NCI-H82 (cell line): ENCODE measurements at places on chromosomes 2 and 18.

DNA sequence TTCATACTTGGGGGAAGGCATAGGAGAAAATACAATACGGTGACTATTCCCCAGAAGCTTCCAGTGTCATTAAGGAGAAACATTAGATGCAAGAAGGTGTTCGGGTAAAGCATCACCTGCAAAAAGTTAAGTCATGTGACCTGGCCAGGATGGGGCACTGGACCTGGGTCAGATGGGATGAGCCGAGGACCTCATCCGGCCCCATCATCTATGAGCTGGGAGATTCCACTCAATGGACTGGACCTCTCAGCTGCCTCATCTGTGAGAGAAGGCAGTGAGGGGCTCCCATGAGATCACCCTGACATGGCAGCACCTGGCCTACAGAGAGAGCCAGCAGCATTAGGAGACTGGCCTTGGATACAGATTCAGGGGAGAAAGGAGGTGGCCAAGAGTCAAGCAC is 111.4 kb upstream of the TEX51 start:
- DNase-seq = no peak

DNA sequence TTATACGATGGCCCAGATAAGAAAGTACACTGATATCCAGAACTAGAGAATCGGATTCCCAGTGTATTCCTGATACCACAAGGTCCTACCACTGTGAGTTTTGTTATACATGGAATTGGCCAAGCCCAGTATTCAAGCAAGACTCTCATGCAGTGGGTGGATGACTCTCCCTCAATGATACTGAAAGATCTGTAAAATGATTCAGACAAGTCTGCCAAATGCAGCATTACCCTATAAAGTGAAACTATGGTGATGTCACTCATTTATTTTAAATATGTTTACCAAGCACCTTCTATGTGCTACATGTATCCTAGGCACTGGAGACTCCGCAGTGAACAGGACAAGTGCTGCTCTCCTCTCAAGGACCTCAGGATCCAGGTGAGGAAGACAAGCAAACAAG is 22.6 kb downstream of the MYO5B start:
- no peak for DNase-seq

DNA sequence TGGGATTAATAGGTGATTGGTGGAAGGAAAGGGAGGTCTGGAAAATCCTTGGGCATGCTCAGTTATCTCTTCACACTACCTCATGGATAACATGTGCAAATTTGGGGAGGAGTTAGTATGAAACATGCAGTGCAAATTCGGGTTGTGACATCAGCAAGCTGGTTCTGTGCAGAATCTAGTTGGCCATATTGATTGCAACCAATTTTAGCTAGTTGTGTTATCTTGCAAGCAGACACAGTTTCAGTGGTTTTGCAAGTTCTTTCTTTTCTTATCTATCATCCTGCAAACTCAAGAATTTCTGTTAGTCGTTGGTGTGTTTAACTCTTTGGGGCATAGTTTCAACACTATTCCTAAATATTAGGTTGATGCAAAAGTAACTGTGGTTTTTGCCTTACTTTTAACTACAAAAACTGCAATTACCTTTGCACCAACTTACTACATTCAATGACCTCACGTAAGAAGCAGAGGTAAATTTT is 135.4 kb downstream of the PTH2R start:
- DNase-seq = peak; percentile 71

DNA sequence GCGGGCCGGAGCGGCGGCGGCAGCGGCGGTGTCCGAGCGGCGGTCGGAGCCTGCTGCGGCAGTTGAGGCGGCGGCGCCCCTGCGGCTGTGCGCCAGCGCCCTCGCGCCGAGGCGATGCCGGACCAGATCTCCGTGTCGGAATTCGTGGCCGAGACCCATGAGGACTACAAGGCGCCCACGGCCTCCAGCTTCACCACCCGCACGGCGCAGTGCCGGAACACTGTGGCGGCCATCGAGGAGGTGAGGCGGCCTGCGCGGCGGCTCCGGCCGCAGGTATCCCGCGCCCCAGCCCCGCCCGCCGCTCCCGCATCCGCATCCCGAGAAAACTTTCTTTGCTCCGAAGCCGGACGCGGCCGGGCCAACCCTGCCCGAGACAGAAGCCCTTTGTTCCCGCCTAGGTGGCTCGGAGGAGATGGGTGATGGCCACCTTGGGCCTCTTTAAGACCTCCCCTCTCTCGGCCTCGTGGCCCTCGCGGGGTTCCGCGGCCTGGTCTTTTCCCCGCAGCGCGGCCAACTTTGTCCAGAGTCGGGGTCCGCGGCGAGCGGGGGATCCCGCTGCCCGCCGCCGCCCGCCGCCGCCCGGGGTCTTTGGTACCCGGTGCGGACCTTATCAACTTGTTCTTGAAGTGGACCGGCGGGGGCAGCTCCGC is 504 bp downstream of the ASAP2 start:
- DNase-seq = peak; percentile 62

GRCh38 chr2:198498516-198498915 is 694.1 kb downstream of the PLCL1 start:
- no peak for DNase-seq

DNA sequence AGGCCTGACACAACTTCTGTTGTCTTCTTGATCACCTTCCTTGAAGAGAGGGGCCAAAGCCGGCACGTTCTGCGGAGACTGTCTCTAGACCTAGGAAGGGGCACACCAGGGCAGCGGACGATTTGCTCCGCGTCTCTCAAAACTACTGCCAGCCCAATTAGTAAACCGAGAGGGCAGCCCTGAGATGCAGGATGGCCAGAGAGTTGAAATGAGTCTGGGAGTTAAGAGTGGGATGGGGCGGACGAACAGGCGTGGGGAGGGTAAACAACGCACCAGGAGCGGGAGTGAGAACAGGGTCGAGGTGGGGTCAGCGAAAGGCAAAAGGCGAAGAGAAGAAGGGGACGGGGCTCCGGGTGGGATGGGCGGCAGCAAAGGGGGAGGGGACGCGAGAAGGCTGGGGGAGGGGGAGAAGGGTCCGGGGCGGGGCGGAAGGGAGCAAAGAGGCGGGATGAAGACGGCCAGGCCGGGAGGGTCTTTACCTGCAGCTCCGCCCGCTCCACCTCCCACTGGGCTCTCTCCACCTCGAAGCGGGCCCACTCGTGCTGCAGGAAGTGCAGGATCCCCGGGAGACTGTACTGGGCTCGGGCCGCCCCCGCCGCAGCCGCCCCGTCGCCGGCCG is 476 bp downstream of the STRN start:
- DNase-seq = peak; percentile 78

DNA sequence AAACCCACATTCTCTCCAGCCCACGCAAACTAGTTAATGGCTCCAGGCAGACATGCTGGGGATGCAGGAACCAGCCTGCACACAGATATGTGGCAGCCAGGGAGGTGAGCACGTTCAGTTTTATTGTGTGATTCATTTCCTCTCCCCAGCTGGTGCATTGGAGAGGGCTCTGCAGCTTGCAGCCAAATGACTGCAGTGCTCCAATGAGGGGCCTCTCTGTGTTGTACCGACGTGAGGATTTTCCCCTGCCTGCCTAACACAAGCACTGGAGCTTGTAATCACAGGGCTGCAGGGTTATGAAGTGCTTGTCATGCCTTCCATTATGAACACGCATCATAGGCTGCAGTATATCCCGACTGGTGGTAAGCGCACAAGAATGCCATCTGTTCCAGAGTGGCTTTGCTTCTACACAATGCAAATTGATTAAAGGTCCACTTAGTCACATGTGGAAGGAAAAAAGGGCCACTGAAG is 92.3 kb upstream of the THUMPD2 start:
- DNase-seq = peak; percentile 60

DNA sequence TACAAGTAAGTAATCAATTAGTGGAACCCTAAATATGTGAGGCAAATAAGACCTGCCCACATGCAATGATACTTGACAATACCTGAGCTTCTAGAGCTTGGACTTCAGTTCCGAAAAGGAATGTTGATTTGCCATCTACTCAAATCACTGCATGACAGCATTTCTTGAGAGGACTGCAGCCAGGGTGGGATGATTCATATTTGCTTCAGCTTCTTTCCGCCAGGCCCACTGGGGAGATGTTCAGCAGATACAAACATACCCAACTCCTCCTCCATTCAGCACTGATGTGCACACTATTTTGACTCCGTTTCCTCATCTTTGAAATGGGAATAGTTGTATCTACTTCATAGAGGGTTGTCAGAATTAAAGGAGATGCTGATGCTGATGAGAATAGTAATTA is 28.8 kb upstream of the TMEM177 start:
- DNase-seq = no peak
